CD4-positive, alpha-beta T cell (primary cell): ENCODE measurements at places on chromosomes 11 and 22. TPM values are rescaled to one million over a fixed set of nuclear protein-coding genes. Genes with fewer than 3 reads are reported as not detected.

SEZ6L gene
- not detected for total RNA-seq

RAPSN gene
- 0.85 TPM for total RNA-seq

NFRKB gene
- total RNA-seq: 64.5 TPM

OR2D2 gene
- total RNA-seq: not detected

BIK gene
- 1.6 TPM for total RNA-seq

- DNase-seq: no peak
Observed at GRCh38 chr11:83427501-83427900, 141.3 kb upstream of the CCDC90B start.

DNA sequence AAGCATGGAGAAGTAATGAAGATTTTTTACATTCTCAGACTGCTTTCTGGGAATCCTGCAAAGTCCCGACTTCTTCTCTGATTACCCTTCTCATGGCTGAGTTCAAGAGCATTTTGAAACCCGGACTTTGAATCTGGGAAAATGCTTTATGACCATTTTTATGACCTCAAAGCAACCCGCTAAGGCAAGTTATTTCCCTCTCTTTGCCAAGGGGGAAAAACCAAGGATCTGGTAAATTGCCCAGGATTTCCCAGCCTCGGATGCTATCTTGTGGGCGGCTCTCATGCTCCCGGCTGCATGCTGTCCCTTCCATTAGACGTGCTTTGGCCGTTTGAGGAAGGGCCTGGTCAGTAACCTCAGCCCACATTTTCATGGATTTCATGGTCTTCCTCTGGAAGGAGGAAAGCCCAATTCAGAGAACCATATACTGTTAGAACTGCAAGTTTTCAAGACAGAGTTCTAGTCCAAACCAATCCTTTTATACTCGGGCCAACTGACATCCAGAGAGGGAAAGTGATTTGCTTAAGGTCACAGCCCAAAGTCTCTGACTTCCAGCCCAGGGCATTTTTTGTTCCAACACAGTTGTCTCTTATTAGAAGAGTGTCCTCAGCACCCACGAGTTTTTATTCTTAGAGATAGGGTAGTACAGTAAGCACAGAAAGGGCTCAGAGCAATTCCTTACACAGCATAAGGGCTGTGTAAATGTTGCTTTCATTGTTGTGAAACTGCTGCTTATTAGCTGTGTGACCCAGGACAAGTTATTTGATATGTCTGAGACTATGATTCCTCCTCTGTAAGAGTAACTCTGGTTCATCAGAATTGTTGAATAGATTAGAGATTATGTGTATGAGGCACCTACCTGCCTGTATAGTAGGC lies 77.4 kb downstream of the NAV2 start:
- DNase-seq: no peak

GRCh38 chr22:44442186-44442815 lies 55.7 kb downstream of the RTL6 start:
- DNase-seq: no peak

- no peak for DNase-seq
Observed at GRCh38 chr11:66432597-66432996, 6.1 kb downstream of the MRPL11 start.

DNA sequence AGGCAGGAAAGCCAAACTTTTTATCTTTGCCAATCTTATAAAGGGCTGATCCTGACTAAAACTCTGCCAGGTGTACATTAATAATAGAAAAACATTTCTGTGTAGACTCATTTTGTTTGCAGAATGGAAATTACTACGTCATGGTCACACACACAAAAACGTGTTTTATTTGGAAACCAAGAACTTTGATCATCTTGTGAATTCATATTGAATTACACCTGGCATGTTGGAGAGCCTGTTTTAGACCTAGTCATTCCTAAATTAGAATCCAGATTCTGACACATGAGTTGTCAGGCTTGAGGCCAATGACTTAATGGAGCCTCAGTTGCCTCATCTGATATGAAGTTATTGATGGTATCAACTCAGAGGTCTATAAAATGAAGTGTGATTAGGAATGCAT lies 235.6 kb upstream of the TENM4 start:
- no peak for DNase-seq

GRCh38 chr11:121214861-121215260 lies 77.7 kb upstream of the SC5D start:
- DNase-seq: no peak

DNA sequence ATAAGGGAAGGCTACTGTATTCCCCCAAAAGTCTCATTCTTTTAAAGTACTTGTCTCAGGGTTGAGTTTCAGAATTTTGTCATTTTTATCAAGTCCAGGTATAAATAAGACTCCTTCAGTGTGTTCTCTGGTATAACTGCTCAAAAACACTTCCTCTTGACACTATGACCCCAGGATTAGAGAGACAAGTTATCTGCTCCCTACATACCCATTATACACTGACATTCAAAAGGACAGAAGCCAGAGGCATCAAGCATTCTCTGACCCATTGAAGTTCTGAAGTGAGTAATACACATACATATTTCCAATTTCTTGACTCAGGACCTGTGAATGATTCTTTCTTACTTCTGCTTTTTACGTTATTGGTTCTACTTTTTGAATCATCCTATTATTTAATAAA lies 447.8 kb upstream of the CNTN5 start:
- no peak for DNase-seq

- DNase-seq: no peak
Observed at GRCh38 chr22:21791635-21792625, 56.3 kb upstream of the YPEL1 start.

DNA sequence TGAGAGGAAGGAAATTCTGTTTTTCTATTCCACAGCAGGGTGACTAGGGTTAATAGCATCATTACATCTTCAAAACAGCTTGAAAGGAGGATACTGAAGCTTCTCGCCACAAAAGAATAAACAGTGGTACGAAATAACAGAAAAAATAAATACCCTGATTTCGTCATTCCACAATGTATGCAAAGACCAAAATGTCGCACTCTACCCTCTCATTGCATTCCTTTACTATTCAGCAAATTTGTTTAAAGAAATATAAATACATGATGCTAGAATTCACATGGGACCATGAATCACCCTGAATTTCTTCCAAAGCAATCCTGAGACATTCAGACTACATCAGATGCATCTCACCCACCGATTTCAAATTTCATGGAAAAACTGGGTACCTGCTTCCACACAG lies 112.3 kb upstream of the TOP3B start:
- DNase-seq: no peak

DNA sequence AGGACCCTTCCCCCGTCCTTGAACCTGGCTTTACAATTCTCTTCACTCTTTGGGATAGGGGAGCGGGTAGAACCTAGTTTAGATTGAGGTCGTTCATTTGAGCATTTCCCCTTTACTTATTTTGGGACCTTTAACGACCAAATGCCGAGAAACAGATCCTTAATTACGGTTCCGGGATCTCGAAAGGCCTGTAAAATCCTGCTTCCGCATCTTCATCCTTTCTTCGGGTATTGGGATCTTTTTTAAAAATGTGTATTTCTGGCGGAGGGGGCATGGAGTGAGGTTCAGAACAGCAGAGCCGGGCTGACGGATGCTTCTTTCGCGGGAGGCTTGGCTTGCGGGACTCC lies 395 bp upstream of the HIPK3 start:
- DNase-seq: no peak

GRCh38 chr11:105937331-105937730 lies 84.7 kb downstream of the MSANTD4 start:
- DNase-seq: no peak

DNA sequence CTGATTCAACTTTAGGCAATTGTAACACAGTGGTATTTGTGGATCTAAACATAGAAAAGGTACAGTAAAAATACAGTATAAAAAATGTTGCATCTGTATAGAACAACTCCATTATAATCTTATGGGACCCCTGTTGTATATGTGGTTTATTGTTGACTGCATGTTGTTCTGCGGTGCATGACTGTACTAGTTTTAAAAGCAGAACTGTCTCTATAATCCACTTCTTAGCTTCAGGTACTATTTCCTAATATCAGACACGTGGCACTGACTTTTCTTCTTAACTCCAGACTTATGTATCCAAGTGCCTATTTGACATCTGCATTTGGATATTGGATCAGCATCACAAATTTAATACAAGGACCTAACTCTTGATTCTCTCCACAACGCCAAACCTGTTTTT lies 41.1 kb downstream of the PACS1 start:
- no peak for DNase-seq

- no peak for DNase-seq
Observed at GRCh38 chr11:32902089-32902665, 9.6 kb downstream of the QSER1 start.

DNA sequence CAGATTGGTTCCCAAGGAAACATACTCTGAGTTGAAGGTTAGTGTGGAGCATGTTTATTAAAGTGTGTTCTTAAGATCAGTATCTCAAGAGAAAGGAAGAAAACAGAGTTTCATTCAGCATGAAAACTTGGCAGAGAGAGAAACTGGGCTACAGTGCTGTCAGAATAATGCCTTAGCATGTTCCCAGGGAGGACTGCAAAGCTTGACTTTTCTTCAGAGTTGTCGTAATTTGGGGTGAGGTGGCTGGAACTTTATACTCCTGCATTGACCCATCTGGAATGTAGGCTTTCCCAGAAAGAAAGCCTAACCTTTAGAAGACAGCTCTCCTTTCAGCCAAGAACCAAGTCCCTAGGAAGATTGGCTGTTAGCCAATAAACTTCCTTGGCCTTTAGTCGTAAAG lies 190.8 kb upstream of the CNTN5 start:
- no peak for DNase-seq

DNA sequence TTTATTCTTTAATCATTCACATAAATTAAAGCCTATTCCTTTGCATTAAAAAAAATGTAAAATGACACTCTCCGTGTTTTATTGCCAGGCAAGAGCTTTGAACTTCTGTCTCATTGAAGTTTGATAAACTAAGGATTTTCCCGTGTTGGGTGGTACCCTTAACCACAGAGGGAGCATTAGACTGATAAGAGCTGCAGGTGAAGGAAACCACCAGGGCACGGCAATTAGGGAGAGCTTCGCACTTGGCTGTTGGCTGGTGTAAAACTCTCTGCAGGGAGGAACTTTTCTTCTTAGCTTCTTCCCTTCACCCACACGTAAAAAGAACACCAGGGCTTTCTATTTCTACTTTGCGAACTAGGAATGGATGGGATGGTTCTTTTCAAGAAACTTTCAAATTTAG lies 47.0 kb downstream of the CSTPP1 start:
- no peak for DNase-seq

- peak; percentile 72 for DNase-seq
Observed at GRCh38 chr11:111565114-111565720, 24.7 kb downstream of the LAYN start.

- peak; percentile 68 for DNase-seq
Observed at GRCh38 chr11:68843703-68844312, 2.1 kb upstream of the CPT1A start.

GRCh38 chr11:123700772-123701171 lies 40.7 kb downstream of the ZNF202 start:
- no peak for DNase-seq

DNA sequence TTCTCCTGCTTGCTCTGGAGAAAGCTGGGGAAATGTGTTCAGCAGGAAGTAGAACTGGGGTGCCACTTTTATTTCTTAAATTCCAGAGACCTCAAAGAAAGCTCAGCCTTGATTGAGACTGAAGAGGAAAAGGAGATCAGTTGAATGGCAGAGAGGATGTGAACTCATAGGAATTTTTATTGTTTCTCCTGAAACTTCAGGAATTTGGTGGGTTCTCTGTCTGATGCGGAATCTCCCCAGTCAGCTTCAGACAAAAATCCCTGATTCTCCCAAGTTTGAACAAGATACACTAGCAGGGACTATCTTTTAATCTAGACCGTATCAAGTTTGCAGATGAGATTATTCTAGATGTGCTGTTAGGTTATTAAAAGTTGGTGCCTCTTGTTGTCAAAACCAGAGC lies 23.0 kb downstream of the EHF start:
- DNase-seq: no peak

DNA sequence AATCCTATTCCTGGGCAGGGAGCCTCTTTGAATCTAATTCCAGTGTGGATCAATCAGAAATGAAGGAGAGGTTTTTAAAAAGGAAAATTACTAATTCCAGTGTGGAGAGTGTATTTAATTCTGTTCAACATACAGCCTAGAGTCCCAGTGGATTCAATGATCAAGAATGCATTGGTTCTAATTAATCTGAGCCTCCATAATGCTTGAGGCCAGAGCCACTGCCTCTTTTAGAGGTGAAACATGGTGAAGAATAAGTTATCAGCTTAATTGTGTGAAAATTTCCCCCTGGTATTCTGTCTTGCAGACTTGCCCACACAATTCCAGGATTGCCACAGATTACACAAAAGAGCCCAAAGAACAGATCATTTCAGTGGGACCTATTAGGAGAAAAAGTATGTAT lies 87.7 kb downstream of the TECTA start:
- no peak for DNase-seq

- no peak for DNase-seq
Observed at GRCh38 chr11:112437096-112437495, 176.4 kb upstream of the PLET1 start.

- DNase-seq: no peak
Observed at GRCh38 chr11:107176148-107177105, 158.2 kb upstream of the GUCY1A2 start.

GRCh38 chr11:70146895-70147520 lies 56.1 kb upstream of the FADD start:
- DNase-seq: no peak

- DNase-seq: no peak
Observed at GRCh38 chr11:111206472-111206871, 39.1 kb upstream of the POU2AF2 start.

DNA sequence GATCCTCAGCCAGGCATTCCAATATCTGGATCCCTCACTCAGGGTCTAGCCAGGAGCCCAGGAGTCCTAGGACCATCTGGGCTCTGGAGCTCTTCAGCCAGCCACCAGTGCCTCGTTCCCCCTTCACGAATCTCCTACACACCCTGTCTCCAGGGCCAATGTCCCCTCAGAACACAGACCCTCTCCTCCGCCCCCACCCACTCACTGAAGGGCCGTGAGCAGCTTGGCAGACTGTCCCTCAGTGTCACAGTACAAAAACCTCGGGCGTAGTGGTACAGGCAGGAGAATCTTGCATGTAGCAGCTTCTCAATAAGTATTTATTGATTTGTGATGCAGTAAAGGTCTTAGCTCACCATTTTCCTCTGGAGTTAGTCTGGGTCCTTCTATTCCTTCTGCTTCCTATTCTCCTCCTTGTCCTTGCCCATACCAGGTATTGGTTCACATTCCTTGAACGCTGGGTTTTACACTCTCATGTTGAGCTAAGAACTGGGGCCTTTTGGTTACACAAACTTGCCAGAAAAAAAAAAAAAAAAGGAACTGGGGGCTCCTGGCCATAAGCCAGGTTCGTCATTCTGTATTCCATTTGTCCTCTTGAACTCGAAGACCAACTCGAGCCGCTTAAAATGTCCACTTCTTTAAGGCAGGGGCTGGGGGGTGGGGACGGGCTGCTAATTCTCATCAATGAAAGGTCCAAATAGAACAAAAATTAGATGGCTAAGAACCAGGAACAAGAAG lies 2.3 kb downstream of the CXCR5 start:
- no peak for DNase-seq

DNA sequence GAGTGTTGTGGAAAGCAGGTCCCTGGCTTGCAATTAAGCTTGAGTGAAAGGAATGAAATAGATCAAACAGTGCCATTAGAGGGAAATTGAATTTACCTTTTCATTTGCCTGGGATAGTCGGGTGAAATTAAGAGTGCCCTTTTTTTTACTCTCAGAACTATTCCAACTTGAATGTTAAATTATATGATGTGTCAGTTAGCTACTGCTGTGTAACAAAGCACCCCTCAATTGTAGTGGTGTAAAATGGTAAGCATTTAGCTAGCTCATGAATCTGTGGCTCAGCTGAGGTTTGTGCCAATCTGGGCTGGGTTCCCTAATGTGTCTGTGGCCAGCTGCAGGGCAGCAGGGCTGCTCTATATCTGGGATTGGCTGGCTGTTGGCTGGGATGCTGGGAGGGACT lies 571.4 kb downstream of the MN1 start:
- DNase-seq: no peak

- DNase-seq: no peak
Observed at GRCh38 chr22:30968015-30968923, at the start of gene MORC2. Gene MORC2 (minus strand): TSS chr22:30968774. CDS start chr22:30967889, 885 bp downstream.
